ENCODE measurements at places on chromosomes 16 and 17.

- DNase-seq = no peak
Observed at GRCh38 chr17:75803883-75804282, 19.3 kb downstream of the UNK start.

GRCh38 chr17:79949656-79950209, 85.9 kb downstream of the TBC1D16 start:
- DNase-seq = no peak

- DNase-seq = no peak
Observed at GRCh38 chr16:67053767-67054334, 24.9 kb downstream of the CBFB start.

DNA sequence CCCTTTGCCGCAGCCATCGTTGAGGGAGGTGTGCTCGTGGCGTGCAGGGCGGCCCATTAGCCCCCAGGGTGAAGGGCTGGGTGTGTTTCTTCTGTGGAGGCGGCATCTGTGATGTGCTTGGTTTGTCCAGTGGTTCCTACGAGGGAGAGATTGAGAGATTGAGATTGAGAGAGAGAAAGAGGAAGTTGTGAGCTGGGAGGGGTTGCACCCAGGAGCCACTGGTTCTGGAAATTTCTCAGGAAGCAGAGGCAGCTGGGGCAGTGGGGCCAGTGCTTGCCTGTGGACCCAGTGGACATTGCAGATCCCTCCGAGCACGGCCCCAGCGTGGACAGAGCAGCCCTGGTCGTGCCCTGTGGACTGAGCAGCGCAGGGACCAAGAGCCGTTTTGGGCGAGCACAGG, 72.0 kb upstream of the ZNF750 start:
- DNase-seq = no peak

DNA sequence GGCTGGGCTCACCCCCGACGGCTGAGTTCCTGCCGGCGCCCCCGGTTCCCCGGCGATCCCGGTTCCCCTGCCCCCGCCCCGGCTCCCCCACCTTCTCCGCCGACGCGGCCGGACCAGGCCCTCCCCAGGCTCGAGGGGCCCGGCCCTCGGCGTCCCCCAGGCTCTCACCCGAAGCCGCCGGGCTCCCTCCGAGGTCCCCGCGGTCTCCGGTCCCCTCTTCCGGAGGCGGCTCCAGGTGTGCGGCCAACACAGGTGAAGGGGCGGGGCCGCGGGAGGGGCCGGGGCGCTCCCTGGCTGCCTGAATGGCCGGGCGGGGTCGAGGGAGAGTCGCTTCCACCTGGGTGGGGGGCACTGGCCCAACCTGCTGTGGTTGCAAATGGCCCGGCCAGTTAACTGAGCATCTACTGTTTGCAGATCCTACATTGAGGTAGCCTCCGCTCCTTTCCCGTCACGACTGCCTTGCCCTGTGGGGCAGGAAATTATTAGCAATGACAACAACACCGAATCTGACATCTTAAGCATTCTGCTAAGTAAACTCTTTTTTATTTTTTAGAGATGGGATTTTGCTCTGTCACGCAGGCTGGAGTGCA, at the start of gene BICDL2:
Gene BICDL2, minus strand, starts transcription at position 219 of the 590 bp plus-strand sequence. CDS start 1,448 bp downstream, outside the sequence.
- no peak for DNase-seq

GRCh38 chr17:10309003-10309974, 63.5 kb downstream of the MYH13 start:
- DNase-seq = no peak

DNA sequence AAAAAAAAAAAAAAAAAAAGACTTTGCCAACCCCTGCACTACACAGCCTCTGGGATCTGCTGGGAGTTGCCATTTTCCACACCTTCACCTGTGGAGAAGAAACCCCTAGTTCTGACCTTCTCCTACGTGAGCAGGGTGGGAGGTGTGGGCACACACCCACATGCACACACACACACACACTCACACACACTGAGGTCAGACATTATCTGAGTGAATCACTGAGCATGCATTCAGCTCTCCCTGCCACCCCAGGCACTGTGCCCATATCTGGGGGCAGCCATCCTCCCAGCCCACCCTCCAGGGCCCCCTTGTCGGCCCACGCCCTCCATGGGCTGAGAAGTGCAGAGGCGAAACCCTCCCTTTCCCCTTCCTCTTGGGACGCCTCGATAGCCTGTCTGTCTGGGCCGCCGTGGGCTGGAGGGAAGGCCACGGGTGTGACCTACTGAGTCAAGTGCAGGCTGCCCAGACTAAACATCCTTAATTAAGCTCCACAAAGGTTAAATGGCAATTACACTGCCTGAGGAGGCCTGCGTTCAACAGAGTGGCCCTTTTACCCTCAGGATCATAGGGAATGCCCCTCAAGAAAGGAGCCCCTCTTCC, 143.8 kb downstream of the C16orf95 start:
- DNase-seq = no peak

- no peak for DNase-seq
Observed at GRCh38 chr16:20774703-20775362, 11.0 kb downstream of the ACSM3 start.

DNA sequence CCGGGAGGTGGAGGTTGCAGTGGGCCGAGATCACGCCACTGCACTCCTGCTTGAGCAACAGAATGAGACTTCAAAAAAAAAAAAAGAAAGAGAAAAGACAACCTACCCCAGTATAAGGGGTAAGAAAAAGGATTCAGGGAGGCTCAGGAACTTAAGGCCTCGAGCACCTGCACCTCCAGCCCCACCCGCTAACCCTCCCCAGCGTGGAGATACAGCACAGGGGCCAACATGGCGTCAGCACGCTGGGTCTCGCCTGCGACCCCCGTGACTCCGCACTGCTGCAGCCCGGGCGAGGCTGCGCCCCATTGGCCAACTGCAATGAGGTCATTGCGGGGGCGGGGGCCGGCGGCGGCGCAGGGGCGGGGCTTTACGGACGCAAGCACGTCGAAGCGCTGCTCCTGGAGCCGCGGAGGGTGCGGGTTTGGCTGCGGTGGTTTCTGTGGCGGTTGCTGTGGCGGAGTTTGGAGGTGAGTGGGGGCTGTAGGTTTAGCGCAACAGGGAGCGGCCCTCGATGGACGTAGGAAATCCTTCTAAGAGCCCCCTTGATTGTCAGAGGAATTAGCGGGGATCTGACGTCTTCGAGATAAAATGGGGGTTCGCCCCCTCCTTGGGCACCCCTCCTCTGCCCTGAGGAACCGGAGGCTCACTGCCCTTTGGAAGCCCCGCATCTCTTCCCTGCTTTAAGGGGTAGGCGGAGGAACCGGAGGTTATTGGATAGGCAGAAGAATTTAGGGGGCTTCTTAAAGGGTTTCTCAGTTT, at the start of gene ATP6V0A1:
Gene ATP6V0A1, plus strand, starts transcription at position 382 of the 759 bp plus-strand sequence. CDS start 2,017 bp downstream, outside the sequence.
- peak; percentile 87 for DNase-seq

- no peak for DNase-seq
Observed at GRCh38 chr16:23293016-23293415, 9.1 kb upstream of the SCNN1B start.

GRCh38 chr16:48629531-48629930, 19.6 kb upstream of the N4BP1 start:
- no peak for DNase-seq

- DNase-seq = no peak
Observed at GRCh38 chr16:86398622-86399021, 111.7 kb upstream of the FOXF1 start.

DNA sequence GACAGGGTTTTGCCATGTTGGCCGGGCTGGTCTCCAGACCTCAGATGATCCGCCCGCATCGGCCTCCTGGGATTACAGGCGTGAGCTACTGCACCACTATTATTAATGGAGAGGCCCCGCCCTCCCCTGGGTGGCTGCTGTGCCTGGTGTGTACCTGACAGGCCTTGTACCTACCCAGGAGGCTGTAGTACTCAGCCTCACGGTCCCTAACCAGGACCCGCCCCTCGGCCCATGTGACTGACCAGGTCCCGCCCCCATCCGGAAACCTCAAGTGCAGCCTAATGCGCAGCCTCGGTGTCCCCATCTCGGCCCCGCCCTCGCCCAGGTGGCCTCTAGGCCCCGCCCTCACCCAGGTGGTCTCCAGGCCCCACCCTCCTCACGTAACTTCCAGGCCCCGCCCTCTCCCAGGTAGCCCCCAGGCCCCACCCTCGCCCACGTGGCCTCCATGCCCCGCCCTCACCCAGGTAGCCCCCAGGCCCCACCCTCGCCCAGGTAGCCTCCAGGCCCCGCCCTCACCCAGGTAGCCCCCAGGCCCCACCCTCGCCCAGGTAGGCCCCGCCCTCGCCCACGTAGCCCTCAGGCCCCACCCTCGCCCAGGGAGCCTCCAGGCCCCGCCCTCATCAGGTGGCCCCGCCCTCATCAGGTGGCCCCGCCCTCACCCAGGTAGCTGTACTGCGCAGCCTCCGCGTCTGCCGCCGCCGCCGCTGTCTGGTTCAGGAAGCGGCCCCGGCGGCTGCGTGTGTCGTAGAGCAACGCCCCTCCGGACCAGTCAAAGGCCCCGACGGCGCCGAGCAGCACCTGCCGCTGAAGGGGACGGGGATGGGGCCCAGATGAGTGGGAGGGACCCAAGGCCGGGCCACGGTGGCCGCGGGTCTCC, 31.0 kb downstream of the HASPIN start:
- peak; percentile 95 for DNase-seq

- no peak for DNase-seq
Observed at GRCh38 chr16:16790597-16790996, 411.7 kb downstream of the NPIPA7 start.

GRCh38 chr16:89770367-89770766, 46.1 kb downstream of the FANCA start:
- no peak for DNase-seq

DNA sequence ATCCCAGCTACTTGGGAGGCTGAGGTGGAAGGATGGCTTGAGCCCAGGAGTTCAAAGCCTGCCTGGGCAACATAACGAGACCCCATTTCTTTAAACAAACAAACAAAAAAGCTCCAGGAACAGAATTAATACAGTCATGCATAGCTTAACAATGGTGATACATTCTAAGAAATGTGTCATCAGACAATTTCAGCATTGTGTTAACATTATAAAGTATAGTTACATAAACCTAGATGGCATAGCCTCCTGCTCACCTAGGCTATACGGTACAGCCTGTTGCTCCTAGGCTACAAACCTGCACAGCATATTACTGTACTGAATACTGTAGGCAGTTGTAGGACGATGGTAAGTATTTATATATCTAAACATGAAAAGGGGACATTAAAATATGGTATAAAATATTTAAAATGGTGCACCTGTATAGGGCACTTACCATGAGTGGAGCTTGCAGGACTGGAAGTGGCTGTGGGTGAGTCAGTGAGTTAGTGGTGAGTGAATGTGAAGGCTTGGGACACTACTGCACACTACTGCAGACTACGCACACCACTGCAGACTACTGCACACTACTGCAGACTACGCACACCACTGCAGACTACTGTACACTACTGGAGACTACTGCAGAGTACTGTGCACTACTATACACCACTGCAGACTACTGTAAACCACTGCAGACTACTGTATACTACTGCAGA, 74.6 kb downstream of the TMC6 start:
- no peak for DNase-seq

Data from mesothelial cell of epicardium (in vitro differentiated cells).